Cerebellar nuclear complex (tissue), 1 donor: ENCODE measurements at places on chromosomes 11 and 22.

DNA sequence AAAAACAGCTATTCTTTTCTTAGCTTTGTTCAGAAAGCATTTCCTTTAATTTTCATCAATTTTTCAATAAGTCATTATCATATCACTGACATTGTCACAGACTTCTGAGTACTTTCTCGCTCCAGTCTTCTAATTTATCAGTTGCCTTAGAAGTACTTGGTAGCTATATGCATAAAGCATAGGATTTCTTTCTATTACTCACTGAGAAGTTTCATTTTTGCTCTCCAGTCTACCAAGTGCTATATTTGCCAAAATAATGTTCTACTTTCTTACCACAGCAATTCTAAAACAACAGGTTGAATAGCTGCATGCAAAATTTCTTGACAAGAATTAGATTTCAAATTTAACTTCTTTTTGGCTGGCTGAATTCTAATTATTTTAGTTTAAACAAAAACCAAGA, 116.3 kb downstream of the STK33 start:
- DNase-seq, result no peak

DNA sequence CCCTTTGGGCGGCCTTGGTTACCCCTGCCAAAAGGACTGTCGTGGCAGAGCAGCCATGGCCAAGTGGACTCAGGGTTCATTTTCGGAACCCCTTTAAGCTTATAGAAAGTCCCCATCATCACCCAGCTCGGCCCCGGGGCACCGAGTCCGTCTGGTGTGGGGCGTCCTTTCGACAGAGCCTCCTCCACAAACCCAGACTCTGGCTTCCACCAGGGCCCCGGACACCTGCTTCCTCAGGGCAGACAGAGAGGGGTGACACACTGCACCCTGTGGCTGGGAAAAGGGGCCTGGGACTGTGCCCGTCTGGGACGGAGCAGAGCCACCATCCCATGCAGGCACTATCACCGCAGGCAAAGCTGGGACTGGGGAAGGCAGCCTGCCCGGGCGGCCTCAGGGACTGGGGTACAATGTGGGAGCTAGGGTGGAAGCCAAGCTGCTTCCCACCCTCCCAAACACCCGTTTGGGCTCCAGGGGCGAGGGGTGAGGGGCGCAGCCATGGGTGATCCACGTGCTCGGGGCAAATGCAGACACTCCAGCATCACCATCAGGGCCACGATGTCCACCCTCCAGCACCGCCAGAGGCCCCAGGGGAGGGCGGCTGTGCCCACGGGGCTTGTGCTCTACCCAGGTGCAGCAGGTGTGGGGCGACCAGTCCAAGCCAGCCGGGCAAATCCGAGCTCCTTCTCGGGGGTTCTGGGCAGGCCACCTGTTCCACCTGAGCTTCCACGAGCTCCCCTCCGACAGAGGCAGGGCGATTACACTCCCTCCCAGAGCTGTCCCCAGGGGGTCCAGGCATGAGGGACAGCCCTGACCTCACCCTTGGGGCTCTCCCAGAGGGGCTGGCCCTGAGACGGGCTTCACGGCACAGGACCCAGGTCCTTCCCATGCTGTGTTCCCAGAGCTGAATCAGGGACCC, 11.7 kb upstream of the MRPL23 start:
- no peak for DNase-seq

DNA sequence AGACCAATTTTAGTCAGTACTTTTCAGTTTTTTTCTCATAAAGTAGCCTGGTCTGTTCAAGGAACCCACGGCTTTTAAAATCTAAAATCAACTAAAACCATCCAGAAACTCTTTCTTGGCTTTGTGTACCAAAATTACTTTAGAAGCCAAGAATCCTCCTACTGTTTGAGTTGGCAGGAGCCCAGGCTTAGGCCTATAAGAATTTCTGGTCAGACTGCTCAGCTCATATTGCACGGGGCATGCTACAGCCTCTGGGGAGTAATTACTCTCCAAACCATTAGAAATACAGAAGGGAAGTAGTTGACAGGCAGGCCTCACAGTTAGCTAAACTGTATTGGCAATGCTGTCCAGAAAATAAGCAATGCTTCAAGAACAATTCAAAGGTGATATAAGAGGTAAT, 1862.9 kb upstream of the RAG2 start:
- no peak for DNase-seq

- DNase-seq, result no peak
Measured at GRCh38 chr11:118670063-118670462, 9.4 kb downstream of the TREH start.

DNA sequence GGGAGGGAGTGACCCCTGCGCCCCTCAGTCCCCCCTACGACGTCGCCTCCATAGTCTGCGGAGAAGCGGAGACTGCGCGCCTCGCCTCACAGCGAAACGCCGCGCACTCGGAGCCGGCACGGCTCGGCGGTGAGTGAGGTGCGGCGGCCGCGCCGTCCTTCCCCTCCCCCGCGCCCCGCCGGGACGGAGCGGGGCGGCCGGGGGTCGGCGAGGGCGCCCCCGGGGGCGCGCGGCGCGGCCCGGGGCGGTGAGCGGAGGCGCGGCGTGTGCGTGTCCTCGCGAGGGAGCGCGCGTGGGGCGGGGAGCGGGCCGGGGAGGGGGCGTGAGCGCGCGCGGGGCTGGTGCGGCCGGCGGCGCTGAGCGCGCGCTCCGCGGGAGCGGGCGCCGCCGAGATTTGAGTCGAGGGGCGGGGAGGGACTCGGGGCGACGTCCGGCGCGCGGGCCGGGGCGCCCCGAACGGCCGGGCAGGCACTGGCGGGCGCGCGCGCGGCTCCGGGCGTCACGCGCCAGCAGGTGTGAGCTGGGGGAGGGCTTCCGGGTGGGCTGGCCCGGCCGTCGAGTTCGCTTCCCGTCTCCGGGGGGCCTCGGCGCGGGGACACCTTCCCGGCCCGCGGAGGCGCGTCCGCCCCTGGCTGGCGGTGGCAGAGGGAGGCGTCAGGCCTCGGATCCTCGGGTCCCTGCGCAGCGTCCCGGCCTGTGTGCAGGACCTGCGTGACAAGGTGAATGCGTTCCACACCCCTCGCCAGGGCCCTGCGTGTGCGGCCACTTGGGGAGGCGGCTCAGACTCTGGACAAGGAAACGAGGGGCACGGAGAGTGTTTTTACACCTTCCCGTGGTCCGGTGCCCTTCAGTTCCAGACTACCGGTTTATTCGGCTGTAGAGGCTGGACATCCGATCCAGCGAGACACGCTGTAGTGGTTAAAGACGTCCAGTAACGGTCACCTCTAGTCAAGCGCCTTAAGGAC, 50.4 kb downstream of the FAM83F start:
- DNase-seq, result no peak

DNA sequence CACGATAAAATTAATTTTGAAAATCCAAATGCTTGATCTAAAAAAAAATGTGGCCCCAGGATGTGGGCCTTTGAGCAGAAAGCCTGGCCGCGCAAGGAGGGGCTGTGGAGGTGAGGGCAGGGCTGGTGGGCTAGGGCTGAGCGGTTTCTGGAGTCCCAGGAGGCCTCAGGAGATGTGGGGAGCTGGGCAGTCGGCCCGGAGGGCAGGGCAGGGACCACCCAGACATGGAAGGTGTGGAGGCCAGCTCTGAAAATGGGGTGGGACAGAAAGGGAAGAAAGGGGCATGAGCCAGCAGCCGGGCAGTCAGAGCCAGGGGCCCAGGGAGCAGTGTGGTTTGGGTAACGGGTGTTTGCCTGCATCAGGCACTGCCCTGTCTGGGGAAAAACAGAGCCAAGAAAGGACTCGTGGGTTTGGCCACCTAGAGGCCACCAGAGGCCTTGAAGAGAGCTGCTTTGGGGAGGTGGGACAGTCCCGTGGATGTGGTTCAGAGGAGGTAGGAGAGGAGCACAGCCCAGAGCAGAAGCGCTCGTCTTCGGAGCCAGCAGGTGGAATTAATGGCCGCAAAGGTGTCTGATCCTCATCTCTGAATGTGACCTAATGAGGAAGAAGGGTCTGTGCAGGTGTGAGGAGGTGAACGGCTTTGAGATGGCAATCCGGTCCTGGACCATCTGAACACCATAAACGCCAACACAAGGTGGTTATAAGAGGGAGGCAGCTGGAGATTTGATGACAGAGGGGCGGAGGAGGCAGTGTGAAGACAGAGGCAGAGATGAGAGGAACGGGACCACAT, 50.2 kb downstream of the IGF2 start:
- no peak for DNase-seq

GRCh38 chr22:37623075-37624016, 14.7 kb downstream of the GGA1 start:
- DNase-seq, result no peak

DNA sequence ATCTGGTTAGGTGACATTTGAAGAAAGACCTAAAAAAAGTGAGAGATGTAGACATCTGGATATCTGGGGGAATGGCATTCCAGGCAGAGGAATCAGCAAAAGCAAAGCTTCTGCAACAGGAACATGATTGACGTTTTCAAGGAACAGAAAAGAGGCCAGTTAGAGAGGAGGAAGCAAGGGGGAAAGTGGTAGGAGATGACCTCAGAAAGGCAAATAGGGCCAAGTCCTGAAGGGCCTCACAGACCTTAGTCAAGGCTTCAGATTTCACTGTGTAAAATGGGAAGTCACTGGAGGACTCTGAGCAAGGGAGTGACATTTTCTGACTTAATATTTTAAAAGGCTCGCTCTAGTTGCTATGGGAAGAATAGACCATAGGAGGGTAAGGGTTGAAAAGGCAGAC, 9.7 kb downstream of the DEUP1 start:
- no peak for DNase-seq

DNA sequence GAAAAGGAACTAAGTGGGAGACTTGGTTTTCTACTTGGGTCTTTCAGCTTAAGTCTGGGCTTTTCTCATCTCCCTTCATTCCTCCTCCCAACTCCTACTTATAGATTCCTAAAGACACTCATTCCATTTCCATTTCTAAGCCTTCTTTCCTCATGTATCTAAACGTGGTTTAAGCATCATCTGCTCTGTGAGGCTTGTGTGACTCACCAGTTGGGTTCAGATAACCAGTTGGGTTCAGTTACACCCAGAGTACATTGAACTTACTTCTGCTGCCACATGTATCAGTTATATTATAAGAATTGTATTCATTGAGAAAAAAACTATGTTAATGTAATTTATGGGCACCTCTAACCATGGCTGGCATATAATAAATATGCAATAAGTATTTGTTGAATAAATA, 831.2 kb upstream of the CCDC90B start:
- DNase-seq, result no peak

GRCh38 chr11:14499178-14499559, 442 bp downstream of the COPB1 start:
- no peak for DNase-seq

- no peak for DNase-seq
Measured at GRCh38 chr22:20552443-20553401, 45.3 kb downstream of the MED15 start.

DNA sequence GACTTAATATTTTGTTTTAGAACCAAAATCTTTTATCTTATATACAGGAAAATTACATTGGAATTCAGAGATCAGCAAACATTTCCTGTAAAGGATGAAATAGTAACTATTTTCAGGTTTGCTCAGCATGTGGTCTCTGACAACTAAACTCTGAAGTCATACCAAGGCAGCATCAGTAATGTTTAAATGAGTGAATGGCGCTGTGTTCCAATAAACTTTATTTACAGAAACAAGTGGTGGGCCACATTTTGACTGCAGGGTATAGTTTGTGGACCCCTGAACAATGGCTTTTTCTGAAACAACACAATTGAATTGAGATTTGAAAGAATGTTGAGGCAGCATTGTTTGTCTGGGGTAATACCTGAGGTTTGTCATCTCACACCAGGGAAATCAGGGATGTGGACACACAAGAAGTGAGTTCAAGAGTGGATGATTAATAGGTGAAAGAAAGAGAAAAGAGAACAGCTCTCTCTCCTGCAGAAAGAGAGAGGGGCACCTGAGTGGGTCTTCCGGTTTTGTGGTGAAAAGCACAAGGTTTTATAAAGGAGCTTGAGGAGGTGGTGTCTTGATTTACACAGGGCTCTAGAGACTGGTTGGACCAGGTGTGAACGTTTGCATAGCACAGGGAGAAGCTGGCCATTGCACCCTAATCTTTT, 113.5 kb upstream of the VPREB1 start:
- no peak for DNase-seq

DNA sequence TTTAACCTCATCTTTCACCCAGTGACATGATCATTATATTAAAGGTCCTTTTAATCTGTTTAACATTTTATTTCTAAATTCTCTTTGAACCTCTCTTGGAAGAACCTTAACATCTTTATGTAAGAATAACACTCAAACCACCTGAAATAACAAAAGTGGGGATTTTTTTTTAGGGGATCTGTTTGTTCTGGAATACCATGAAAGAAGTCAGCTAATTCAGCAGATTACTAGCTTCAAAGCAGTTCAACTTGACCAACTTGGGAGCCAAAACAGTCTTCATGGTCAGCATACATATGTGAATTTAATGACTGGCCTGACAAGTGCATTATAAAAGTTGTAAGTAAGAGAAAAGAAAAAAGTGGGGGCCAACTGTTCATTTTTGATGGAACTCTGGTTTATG, 52.3 kb downstream of the CCDC34 start:
- DNase-seq, result no peak

DNA sequence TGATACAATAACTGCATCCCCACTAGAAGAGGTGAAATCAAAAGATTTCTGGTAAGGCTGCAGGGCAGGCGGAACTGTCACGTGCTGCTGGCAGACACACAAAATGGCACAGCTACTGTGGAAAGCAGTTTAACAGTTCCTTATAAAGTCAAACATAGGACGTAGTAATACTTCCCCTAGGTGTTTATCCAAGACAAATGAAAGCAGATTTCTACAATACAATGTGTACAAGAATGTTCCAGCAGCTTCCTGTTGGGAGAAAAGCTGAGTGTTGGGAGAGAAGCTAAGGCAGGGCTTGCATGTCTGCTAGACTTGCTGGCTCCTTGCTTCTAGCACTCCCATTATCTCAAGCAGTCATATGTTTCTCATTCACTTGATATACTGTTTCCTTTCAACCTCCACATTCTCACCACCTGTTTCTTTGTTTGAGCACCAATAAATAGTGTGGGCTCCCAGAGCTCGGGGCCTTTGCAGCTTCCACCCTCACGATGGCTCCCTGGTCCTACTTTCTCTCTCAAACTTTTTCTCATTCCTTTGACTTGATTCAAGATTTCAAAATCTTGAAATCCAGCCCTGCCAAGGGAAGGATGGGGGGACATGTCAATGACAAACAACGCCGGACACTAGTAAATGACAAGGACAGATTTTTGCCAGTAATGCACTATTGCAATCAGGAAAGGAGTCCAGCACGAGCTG, 21.2 kb upstream of the IL17RA start:
- no peak for DNase-seq

DNA sequence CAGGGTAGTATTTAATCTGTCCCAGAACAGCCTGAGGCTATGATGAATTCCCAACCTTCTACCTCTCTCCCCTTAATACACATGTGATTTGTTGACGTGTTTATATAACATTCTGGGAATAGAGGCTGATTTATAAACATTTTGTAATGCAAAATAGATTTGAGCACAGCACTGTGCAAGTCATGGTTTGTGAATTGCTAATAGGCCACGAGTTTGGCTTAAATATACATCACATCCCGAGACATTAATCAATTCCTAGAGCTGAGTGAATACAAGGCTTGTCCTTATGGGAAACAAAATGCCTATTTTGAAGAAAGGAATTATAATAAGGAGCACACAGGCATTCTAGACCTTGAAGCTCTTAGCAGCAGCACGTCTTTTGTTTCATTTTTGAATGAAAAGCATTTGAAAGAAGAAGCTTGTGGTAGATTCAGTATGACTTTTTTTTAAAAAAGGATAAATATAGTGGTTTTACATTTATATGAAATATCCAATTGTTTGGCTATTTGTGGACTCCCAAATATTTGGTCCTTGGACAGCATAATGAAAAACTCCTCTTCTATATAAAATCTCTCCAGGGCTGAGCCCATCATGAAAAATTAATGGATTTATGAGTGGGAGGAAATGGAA, 116.4 kb downstream of the SLC17A6 start:
- DNase-seq, result no peak

GRCh38 chr11:106197438-106197837, 120.0 kb downstream of the AASDHPPT start:
- DNase-seq, result no peak
